ENCODE measurements at places on chromosomes 6 and 20.

GRCh38 chr20:5364997-5365597, 48.3 kb upstream of the PROKR2 start:
- H3K27me3 ChIP-seq: peaks cover 4% of the 10 kb centered on the region
- DNase-seq: no peak
- peaks cover 3% of the 10 kb centered on the region for H3K4me1 ChIP-seq
- H3K36me3 ChIP-seq: no peaks in the 10 kb centered on the region

- no peak overlapping the region for H3K27ac ChIP-seq
- DNase-seq: no peak
- no peak overlapping the region for H3K4me3 ChIP-seq
- H3K27me3 ChIP-seq: no peaks in the 10 kb centered on the region
Observed at GRCh38 chr6:118468682-118469465, 79.2 kb upstream of the PLN start.

DNA sequence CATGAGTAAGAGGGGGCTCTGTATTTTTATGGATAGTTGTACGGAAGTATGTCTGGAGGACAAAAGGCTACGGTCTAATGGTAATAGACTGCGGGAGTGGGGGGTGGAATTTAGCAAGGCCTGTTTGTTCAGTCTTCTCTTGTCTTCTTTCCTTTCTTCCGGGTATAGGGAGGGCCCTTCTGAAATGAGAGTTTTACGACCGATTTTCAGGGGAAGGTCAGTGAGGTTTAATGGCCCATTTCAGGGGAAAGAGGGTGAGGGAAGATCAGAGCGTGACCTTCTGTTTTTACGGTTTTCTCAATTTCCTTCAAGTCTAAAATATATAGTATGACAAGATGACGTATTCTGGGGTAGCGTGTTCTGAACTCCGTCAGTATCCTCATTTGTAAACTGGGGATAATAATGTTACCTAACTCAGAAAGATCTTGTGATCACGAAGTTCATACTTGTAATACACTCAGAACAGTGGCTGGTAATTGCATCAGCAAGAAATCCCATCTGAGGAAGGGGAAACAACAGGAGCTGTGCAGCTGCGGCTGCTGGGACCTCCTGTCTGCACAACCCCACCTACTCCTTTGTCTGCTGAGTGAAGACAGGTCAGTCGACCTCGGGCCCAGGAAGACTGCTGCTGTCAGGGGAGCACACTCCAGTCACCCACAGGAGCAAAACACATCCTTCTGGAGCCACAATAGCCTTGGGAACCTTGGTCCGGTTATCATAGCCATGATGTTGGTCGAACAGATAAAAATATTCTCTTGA, 90.4 kb downstream of the MAP3K7 start:
- no peak overlapping the region for H3K27ac ChIP-seq
- H3K36me3 ChIP-seq: no peaks in the 10 kb centered on the region

DNA sequence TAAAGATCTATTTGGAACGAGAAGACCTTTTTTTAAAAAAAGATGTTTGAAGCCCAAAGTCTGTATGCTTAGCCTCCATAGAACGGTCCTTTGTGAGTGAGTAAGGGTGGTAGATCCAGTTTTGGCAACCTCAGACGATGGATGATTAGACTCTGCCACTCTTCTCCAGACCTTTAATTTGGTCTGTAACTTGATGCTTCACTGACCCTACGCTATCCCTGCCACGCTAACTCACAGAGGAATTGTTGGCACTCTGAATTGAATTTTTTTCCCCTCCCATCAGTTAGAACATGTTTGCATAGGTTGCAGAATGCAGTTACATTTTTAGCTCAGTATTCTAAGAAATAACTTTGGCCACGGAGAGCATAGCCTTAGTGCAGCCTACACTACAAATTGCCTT, 15.8 kb upstream of the DEK start:
- H3K4me3 ChIP-seq: no peak overlapping the region
- H3K36me3 ChIP-seq: no peaks in the 10 kb centered on the region
- peaks cover 31% of the 10 kb centered on the region for H3K4me1 ChIP-seq
- peaks cover 10% of the 10 kb centered on the region for H3K27me3 ChIP-seq

DNA sequence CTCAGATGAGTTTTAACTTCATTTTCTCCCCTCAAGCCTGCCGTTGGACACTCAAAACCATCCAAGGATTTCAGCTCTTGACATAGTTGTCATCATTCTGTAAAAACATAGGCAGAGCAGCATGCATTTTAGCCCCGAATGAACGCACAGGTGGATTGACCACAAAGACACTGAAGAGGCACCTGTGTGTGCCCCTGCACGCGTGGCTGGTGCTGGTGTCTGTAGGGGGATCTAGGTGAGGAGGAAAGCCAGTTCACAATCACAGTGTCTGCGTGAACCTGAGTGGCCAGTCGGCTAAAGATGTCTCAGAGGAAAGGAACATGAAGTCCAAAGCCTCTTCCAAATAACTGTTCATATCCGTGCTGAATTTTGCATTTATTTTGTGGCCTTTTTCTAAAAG, 309.2 kb downstream of the QKI start:
- no peaks in the 10 kb centered on the region for H3K27me3 ChIP-seq
- no peak overlapping the region for H3K4me3 ChIP-seq
- no peak for DNase-seq
- no peaks in the 10 kb centered on the region for H3K36me3 ChIP-seq
- H3K27ac ChIP-seq: no peak overlapping the region

GRCh38 chr20:3993109-3993508, 22.2 kb downstream of the RNF24 start:
- DNase-seq: no peak
- H3K4me3 ChIP-seq: no peak overlapping the region
- H3K4me1 ChIP-seq: peaks cover 28% of the 10 kb centered on the region
- no peaks in the 10 kb centered on the region for H3K27me3 ChIP-seq
- H3K27ac ChIP-seq: no peak overlapping the region
- peaks cover 2% of the 10 kb centered on the region for H3K36me3 ChIP-seq

GRCh38 chr20:30484749-30485070, 772.8 kb upstream of the DEFB115 start:
- H3K27ac ChIP-seq: no peak overlapping the region
- no peak for DNase-seq
- peaks cover 3% of the 10 kb centered on the region for H3K36me3 ChIP-seq
- no peaks in the 10 kb centered on the region for H3K4me1 ChIP-seq

DNA sequence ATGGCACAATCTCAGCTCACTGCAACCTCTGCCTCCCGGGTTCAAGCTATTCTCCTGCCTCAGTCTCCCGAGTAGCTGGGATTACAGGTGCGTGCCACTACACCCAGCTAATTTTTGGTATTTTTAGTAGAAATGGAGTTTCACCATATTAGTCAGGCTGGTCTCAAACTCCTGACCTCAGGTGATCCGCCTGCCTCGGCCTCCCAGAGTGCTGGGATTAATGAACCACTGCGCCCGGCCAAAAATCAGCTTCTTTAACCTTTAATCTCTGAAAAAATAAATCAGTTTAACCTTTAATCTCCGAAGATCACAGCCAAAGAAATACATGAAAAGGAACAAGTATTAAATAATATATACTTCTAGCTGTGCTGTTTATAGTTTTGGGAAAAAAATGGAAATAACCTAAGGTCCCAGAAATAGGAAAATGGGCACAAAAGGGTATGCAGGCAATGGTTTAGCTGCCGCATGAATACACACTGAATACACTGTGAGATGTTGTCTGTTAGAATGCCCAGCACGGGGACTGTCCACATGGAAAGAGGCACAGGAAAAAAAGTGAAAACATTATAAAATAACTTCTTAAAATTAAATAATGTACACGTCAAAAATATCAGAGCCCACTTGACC, 1.6 kb downstream of the NQO2 start:
- peaks cover 24% of the 10 kb centered on the region for H3K4me1 ChIP-seq
- DNase-seq: no peak
- peak overlapping the region; percentile 86 for H3K4me3 ChIP-seq
- H3K27me3 ChIP-seq: no peaks in the 10 kb centered on the region
- H3K27ac ChIP-seq: peak overlapping the region; percentile 77
- H3K36me3 ChIP-seq: peaks cover 9% of the 10 kb centered on the region

DNA sequence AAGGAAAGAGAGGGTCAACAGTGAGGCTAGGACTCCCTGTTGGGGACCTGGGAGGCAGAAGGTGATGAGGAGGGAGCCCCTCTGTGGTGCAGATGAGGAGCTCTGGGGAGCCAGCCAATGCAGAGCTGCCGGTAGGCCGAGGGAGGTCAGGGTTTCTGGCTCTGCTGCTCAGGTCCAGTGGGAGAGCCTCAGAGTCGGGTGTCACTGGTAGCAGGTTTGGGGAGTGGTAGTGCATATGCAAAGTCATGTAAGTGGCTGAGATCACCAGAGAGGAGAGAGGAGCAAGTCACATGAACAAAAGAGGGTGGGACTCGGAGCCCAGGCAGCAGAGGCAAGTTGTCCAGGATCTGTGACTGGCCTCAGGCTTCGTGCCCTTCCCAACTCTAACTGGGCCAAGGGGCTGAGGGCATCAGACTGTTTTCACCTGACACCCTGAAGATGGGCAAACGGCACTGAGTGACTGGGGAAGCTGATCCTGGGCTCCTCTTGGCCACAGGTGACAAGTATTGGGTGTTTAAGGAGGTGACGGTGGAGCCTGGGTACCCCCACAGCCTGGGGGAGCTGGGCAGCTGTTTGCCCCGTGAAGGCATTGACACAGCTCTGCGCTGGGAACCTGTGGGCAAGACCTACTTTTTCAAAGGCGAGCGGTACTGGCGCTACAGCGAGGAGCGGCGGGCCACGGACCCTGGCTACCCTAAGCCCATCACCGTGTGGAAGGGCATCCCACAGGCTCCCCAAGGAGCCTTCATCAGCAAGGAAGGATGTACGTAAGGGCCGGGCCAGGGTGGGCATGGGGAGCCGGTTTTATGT, 6.6 kb downstream of the MMP24OS start:
- no peak for DNase-seq
- H3K27me3 ChIP-seq: no peaks in the 10 kb centered on the region
- peaks cover 4% of the 10 kb centered on the region for H3K4me1 ChIP-seq
- H3K27ac ChIP-seq: no peak overlapping the region

DNA sequence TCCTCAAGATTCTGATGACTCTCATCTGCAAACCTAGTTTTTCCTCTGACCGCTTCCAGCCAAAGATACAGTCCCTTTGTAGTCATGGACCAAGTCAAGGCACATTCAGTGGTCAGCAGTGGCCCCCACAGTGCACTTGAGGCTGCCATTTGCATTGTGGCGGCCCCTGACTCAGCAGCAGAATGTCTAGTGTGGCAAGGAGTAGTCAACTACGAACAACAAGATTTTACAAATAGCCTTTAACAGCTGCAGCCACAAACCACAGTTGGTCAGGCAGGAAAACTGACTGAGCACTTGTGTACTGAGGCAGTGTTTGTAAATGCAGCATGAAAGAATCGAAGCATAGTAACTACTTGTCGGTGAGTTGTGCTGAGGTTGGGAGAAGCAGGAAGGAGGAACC, 49.6 kb downstream of the SLC2A12 start:
- DNase-seq: no peak
- no peak overlapping the region for H3K4me3 ChIP-seq
- H3K4me1 ChIP-seq: peaks cover 25% of the 10 kb centered on the region
- no peak overlapping the region for H3K27ac ChIP-seq
- no peaks in the 10 kb centered on the region for H3K36me3 ChIP-seq

DNA sequence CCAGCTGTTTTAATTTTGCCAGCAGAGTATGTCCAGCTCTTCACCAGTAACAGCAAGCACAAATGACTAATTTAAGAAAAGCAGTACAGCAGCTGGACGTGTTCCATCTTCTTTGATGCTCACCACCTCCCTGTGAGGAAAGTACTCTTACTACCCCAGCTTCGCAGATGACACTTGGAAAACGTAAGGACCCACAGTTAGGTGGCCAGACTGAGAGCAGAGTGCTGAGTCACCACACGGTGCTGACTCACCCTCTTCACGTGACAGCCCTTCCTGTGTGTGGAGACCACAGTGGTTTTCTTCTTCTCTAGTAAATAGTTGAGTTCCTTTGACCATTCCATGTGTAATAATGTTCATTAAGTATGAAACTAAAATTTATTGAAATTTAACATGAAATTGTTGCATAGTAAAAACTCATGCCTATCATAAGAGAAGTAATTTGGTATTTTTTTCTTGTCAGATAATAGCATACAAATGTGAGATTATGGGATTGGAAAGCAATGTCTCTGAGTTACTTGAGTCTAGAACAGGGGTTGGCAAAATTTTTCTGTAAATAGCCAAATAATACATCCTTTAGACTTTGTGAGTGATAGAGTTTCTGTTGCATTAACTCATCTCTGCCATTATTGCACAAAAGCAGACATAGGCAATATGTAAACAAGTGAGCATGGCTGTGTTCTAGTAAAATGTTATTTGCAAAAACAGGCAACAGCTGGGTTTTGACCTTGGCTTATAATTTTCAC, 76.6 kb downstream of the SLX4IP start:
- peak overlapping the region; percentile 95 for H3K27ac ChIP-seq
- H3K27me3 ChIP-seq: no peaks in the 10 kb centered on the region
- no peak for DNase-seq
- H3K4me1 ChIP-seq: peaks cover 60% of the 10 kb centered on the region
- H3K4me3 ChIP-seq: peak overlapping the region; percentile 17

GRCh38 chr6:155448668-155449449, 6.8 kb downstream of the NOX3 start:
- no peak overlapping the region for H3K4me3 ChIP-seq
- no peak for DNase-seq
- no peaks in the 10 kb centered on the region for H3K36me3 ChIP-seq
- no peak overlapping the region for H3K27ac ChIP-seq
- H3K27me3 ChIP-seq: peaks cover 5% of the 10 kb centered on the region

DNA sequence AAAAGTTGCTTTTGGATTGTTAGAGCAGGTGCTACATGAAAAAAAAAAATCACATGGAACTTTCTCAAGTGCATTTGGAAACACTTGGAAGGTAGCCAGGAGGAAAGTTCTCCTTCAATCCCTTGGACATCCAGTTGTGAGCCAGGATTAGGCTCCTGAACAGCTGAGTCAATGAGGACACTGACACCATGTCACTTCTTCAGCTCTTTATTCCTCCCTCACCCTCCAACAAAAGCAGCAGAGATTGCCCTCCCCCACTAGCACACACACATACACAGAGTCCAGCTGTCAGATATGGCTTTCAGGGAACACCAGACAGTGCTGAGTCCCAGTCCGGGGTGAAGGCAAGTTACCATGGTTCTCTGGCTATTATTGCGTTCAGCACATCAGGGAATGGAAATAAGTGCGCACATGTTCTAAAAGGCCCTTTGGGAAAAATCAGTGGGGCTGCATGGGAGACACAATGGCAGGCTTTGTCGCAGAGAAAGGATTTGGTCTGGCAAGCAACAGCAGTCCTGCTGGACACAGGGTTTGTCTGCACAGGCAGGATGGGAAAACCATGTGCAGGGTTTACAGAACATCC, 124.7 kb upstream of the MARCKS start:
- H3K36me3 ChIP-seq: no peaks in the 10 kb centered on the region
- H3K27ac ChIP-seq: no peak overlapping the region
- DNase-seq: no peak
- no peak overlapping the region for H3K4me3 ChIP-seq
